Renal pelvis (tissue), 12 donors: ENCODE measurements at places on chromosomes 16 and 17.

DNA sequence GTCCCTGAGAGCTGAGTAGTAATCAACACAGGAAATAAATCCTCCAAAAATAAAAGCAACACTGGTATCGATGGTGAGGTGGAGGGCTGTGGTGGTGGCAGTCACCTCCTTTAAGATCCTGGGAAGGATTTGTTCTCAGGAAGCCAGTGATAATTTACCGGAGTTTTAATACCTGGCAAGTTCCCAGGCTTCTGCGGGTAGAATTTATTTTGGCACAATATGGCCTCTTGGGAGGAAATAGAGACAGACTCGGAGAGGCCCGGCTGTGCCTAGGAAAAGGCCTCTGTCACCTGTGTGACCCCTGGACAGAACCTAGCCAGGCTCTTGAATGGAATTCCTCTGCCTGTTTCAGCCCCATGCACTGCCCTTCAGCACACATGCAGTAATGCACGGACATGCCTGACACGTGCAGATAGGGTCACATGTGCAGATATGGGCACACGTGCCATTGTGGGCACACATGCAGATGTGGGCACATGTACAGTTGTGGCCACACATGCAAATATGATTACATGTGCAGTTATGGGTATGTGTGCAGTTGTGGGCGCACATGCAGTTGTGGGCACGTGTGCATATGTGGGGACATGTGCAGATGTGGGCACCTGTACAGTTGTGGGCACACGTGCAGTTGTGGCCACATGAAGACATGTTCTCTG lies 33.5 kb downstream of the MGAT5B start:
- DNase-seq, result no peak

DNA sequence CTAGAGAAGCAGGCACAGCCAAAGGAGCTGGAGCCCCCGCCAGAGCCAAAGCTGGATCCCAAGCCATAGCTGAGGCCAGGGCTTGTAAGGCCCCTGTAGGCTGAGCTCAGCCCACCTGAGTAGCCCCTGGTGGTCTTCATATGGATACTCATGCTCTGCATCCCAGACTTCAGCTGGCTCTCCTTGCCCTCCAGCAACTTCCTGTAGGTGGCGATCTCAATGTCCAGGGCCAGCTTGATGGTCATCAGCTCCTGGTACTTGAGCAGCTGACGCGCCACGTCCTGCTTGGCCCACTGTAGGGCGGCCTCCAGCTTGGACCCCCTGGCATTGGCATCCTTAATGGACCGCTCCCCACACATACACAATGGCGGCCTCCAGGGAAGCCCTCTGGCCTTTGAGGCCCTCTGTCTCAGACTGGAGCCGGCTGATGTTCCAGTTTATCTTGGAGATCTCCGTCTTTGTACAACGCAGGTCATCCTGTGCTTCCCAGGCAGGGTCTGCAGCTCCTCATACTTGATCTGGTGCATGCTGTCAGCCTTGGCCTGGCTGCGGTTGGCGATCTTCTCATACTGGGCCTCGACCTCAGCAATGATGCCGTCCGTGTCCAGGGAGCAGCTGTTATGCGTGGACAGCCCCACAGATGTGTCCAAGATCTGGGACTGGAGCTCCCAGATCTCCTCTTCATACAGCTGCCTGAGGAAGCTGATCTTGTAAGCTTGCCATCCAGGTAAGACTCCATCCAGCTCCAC lies 28.9 kb downstream of the IKZF3 start:
- DNase-seq, result no peak

DNA sequence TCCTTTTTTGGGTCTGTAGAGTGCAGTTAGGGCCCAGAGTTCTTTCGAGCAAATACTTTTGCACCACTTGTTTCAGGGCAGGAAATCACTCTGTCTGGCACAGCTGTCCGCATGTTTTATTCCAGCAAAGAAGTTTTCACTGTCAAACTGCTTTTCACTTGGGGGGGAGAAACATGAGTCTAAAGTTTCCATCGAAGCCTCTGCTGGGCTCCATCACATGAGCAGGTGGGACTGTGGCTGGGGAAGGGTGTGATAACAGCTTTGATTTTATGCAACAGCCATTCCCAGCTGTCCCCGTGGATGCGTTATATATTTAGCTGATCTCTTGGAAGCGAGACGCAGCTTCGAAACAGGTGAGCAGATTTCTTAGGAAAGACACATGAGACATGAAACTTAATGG lies 288.6 kb downstream of the SNX29 start:
- DNase-seq, result no peak

DNA sequence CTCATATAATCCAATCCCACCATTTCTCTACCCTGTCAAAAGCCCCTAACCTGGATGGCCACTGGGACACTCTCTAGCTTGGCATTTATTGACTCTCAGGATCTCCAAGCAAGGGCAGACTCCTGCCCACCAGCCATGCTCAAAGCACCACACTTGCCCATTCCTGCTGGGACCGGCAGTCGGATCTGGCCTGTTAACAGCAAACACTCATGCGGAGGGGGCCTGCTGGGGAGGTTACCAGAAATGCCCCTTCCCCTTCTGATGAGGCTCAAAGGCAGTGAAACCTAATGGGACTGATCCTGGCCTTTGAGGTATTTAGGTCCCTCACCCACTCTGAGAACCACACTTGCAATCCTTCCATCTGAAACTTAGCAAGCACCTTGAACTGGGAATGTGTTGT lies 6.5 kb upstream of the CCL1 start:
- DNase-seq, result no peak

- DNase-seq, result no peak
Measured at GRCh38 chr16:81018496-81018895, 11.5 kb downstream of the CENPN start.
